ENCODE measurements at places on chromosomes 5 and 9.

GRCh38 chr5:166551384-166551783, 1740.1 kb upstream of the WWC1 start:
- no peak overlapping the region for H3K4me3 ChIP-seq
- no peaks in the 10 kb centered on the region for H3K4me1 ChIP-seq
- H3K27ac ChIP-seq = no peak overlapping the region
- H3K36me3 ChIP-seq = no peaks in the 10 kb centered on the region

DNA sequence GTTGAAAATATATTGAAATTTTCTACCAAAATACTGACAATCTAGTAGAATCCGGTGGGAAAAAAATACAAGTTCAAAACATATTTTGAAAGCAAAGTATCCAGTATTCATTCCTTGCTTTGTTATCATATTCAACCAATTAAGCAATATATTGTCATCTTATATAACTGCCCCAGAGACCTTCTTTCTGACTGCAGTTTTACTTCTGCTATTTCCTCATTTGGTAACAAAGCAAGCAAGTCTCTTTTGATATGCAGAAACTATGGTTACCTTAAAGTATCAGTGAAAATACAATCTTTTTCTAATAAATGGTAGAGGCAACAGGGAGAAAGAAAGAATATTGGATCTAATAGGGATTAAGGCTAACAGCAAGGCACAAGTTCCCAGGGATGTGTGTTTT, 663.7 kb upstream of the MEF2C start:
- H3K27ac ChIP-seq = no peak overlapping the region
- DNase-seq = no peak
- no peaks in the 10 kb centered on the region for H3K27me3 ChIP-seq
- H3K4me1 ChIP-seq = no peaks in the 10 kb centered on the region

GRCh38 chr5:14165375-14166106, 22.4 kb downstream of the TRIO start:
- peaks cover 14% of the 10 kb centered on the region for H3K4me1 ChIP-seq
- H3K36me3 ChIP-seq = no peaks in the 10 kb centered on the region
- H3K4me3 ChIP-seq = no peak overlapping the region
- DNase-seq = no peak

GRCh38 chr5:149141224-149141956, at the start of gene ABLIM3:
Gene ABLIM3, plus strand, starts transcription at chr5:149141493. Its CDS starts 603 bp downstream, at chr5:149142096.
- H3K4me1 ChIP-seq = no peaks in the 10 kb centered on the region
- H3K27ac ChIP-seq = peak within 1 kb of the TSS; percentile 55
- no peaks in the 10 kb centered on the region for H3K27me3 ChIP-seq
- DNase-seq = peak; percentile 79
- H3K4me3 ChIP-seq = peak within 1 kb of the TSS; percentile 77
- H3K36me3 ChIP-seq = no peaks in the 10 kb centered on the region

- H3K27ac ChIP-seq = no peak overlapping the region
- H3K4me3 ChIP-seq = no peak overlapping the region
- peaks cover 2% of the 10 kb centered on the region for H3K27me3 ChIP-seq
- H3K36me3 ChIP-seq = no peaks in the 10 kb centered on the region
- H3K4me1 ChIP-seq = no peaks in the 10 kb centered on the region
These were observed 690.4 kb upstream of the CDH18 start for GRCh38 chr5:20678386-20678785.

- H3K36me3 ChIP-seq = no peaks in the 10 kb centered on the region
- H3K4me1 ChIP-seq = no peaks in the 10 kb centered on the region
- no peak overlapping the region for H3K27ac ChIP-seq
These were observed 12.3 kb upstream of the PPP2R2B start for GRCh38 chr5:146890731-146891440.

DNA sequence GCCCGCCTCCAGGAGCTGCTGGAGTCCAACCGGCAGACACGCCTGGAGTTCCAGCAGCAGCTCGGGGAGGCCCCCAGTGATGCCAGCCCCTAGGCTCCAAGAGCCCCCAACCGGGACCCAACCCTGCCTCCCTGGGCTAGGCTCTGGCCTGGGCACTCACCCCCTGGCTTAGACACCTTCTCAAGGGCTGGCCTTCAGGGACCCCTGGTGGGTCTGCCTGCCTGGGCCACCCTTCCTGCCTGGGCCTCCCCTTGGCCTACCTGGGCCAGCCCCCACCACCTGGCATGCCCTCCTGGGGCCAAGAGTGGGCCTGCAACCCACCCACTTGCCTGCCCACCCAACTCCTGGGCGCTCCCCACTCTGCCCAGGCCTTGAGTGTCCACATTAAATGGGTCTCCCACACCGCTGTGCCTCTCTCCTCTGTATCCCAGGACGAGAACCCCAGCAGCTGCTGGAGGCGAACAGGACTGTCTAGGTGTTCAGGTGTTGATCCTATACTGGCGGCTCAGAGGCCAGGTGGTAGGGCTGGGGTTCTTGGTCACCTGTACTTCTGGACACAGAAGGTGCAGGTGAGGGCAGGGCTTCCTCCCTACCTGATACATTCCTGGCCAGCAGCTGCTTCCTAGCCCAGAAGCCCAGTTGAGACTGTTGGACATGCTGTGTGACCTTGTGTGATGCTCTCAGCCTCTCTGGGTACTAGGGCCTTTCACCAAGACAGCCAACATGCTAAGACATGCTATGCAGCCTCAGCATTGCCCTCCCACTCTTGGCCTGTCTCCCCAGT, 3.6 kb downstream of the BBLN start:
- peaks cover 3% of the 10 kb centered on the region for H3K4me1 ChIP-seq
- no peak for DNase-seq
- H3K4me3 ChIP-seq = no peak overlapping the region
